ENCODE measurements at places on chromosomes 2 and 18. TPM values are rescaled to one million over a fixed set of nuclear protein-coding genes. Genes with fewer than 3 reads are reported as not detected.

SERPINB11 gene
- polyA plus RNA-seq = not detected

- no peak for DNase-seq
Measured at GRCh38 chr2:126846241-126846640, 52.4 kb upstream of the TEX51 start.

OR6B2 gene
- not detected for polyA plus RNA-seq

- no peak for DNase-seq
Measured at GRCh38 chr18:50189160-50189559, 5.8 kb downstream of the MYO5B start.

- DNase-seq = no peak
Measured at GRCh38 chr2:28633746-28634145, 117.9 kb upstream of the PPP1CB start.

DNA sequence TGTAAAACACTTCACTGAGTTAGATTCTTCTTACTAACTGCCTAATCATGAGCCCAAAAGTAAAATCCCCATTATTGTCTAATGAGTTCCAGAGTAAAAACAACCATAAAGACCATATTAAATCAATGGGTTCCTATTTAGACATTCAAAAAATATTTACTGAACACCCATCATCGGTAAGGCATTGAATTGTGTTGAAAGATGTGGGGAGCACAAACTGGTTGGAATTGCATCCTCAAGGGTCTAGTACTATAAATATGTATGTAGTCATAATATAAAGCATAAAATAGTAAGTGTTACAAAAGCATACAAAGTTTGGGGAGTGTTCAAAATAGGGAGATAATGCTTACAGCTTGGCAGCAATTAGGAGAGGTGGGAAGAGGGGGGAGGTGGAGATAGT lies 3.0 kb upstream of the MARCHF4 start:
- DNase-seq = no peak

DNA sequence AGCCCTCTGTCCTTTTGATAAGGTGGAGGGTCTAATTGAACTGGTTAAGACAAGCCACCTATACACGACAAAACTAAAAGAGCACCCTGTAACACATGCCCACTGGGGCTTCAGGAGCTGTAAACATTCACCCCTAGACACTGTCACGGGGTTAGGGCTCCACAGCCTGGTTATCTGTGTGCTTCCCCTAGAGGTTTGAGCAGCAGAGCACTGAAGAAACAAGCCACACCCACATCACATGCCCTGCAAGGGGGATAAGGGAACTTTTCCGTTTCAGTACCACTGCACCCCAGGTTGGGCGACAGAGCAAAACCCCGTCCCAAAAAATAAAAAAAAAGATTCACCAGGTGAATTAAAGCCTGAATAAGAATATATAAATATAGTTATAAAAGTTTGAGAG lies 913.7 kb upstream of the ACVR2A start:
- peak; percentile 4 for DNase-seq
